Fibroblast of skin of left quadriceps (primary cell): ENCODE measurements at places on chromosomes 1 and 21.

GRCh38 chr1:218472885-218473284 lies 127.7 kb downstream of the TGFB2 start:
- no peak for DNase-seq

GRCh38 chr1:53651356-53651755 lies 87.6 kb downstream of the GLIS1 start:
- DNase-seq, result no peak

DNA sequence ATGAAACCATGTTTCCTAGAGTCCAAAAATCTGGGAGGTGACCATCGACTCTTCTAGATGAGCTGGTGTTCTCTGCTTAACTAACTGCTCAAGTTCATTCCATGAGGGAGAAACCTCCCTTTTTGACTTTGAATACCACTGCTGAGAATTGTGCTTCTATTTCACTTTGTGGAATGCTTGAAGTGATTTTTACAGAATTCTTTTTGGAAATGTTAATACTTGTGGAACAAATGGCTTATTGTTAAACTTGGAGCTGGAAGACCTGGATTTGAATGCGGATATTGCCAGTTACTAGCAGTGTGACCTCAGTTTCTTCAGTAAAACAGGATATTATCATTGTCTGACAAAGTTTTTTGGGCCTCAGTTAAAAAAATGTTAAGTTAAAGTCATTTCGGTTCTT lies 36.5 kb upstream of the APP start:
- no peak for DNase-seq

GRCh38 chr21:15159382-15160020 lies 94.7 kb upstream of the NRIP1 start:
- no peak for DNase-seq

- DNase-seq, result no peak
These were observed 2.3 kb upstream of the MAP3K6 start for GRCh38 chr1:27368869-27369582.

- DNase-seq, result no peak
These were observed 528.7 kb upstream of the PLXNA2 start for GRCh38 chr1:208772891-208773290.

GRCh38 chr1:50084389-50084788 lies 24.3 kb upstream of the ELAVL4 start:
- DNase-seq, result no peak

DNA sequence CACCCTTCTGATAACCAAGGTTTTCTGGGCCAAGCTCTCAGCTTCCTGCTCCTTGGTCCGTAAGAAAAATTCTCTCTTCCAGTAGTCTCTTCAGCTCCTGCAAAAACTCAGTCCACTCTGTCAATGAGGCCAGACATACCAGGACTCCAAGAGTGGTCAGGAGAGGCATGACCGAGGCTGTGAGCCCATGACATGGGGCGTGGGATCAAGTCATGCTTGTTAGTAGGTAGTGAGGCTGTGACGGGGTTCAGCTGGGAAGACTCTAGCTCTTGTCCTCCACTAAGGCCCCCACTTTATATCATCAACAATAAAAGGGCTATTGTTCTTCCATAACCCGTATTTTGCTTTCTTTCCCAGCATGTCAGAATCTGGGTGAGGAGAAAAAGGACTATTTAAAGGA lies 10.1 kb upstream of the HCRTR1 start:
- no peak for DNase-seq

DNA sequence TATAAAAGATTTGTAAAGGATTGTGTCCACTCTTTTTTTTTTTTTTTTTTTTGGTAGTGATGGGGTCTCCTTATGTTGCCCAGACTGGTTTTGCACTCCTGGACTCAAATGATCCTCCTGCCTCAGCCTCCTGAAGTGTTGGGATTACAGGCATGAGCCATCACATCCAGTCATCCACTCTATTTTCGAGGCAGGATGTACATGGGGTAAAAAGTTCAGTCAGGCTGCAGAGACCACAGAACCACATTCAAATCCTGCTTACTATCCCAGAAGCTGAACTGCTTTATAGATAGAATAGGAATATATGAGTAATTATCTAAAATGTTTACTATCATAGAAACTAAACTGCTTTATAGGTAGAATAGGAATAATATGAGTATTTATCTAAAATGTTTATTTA lies 26.0 kb upstream of the KCNK2 start:
- DNase-seq, result no peak

GRCh38 chr1:198417039-198417438 lies 123.4 kb downstream of the ATP6V1G3 start:
- no peak for DNase-seq

- no peak for DNase-seq
These were observed 32.3 kb downstream of the RAB3GAP2 start for GRCh38 chr1:220239966-220240365.

- DNase-seq, result no peak
These were observed 30.4 kb downstream of the TRIM11 start for GRCh38 chr1:228376262-228376628.

GRCh38 chr1:229033480-229033879 lies 237.4 kb upstream of the RAB4A start:
- no peak for DNase-seq

DNA sequence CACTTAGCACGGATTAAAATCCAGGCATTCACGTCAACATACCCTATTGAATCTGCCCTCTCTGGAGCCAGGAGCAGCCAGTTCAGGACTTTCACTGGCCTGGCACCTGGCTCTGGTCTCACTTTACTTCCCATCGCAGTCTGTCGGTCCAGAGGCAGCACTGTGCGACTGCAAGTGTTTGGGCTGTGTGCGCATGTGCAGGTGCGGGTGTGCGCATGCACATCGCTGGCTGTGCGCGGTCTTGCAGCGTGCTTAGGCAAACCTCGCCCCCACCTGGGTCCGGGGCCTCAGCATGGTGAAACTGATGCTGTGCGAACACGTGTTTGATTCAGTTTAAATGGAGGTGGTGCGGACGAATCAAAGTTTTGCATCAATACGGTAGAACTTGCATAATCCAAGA lies 38.0 kb downstream of the ATF3 start:
- DNase-seq, result no peak

DNA sequence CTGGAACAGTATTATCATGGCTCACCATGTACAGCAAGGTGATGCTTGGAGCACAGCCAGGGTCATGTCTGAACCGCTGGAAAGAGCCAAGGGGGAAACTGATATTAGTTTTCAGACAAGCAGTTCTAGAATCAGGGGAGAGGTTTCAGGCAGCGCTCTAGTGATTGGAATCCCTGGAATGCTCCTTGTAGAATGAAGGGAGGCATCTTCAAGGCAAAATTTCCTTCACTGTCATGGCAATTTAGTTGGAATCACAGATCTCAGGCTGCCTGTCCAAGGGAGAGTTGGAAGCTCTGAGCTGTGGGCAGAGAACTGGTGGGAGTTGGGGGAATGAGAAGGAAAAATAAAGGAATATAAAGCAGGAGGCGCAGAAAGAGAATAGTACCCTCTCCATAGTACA lies 737.1 kb downstream of the PTPRU start:
- no peak for DNase-seq

DNA sequence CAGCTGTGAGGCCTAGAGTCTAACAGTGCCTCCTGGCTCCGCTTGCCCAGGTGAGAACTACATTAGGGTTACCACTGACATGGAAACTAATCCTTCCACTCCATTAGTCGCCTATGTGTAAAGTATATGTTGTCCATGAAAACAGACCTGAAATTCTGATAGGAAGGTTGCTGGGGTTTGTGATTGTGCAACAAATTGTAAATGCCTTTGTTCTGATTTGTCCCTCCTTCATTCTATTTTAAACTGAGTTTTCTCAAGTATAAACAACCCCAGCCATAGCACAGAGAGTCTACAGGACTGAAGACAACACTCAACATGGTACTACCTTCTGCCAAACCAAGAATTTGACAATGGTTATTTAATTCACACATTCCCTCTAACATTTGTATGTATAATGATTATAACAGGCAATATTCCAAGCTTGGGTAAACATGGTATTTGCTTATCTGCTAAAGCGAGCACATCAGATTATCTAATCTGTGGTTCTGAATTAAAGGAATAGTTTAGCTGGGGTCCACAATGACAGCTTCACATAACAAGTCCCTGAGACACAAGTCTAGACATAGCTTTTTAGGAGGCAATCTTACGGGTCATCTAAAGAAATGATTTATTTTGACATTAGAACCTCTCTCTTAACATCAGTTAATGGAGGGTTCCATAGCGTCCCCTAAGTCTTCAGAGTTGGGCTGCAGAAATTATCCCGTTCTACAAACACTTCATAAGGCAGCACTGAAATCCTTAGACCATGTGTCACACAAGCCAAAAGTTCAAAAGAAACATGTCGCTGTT lies 633.0 kb downstream of the SMYD3 start:
- no peak for DNase-seq

DNA sequence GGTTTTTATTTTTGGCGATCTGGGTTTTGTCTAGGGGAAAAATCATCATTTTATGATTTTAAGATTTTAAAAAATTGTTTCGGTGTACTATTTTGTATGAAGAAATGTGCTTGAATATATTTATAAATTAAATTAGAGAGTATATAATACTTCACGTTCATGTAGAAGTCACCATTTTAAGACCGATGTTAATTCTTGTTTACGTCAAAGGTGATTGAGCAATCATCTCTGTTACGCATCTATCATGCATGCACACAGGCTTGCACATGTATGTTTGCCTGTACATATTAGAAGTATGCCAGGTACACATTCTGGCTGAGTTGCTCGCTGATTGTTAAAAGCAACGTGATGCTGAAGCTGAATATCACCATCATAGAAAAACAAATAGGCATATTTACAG lies 54.7 kb downstream of the DYRK1A start:
- DNase-seq, result no peak

DNA sequence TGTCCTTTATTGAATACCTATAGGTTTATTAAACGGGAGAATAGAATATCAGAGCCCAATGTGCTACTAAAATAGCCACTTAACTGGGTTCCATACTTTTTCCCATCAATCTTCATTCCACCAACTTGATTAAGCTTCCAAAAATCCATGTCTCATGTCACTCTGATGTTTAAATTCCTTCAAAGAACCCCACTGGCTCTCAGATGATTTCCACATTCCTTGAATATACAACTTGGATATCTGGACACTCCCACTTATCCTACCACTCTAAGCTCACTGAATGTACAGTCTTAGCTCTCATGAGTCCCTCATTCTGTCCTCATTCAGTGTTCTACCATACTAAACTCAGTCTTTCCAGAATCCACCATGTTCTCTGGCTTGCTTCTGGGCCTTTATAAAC lies 21.1 kb downstream of the COL11A1 start:
- DNase-seq, result no peak

DNA sequence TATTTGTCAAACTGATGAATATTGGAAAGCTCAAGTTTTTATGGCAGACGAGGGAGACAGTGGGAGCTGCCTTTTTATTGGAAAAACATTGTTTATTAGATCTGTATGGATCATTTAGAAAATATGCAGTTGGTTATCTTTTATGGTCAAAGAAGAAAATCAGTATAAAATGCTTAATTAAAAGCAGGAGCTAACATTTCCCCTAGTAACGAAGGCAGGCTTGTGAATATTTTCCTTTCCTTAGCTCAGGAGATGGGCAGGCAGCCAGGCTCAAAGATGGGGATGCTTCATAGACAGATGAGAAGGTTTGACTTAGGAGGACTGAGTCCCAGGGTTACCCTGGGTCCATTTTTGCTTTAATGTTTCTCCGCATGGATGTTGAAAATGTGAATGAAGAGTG lies 26.0 kb downstream of the ROR1 start:
- peak; percentile 92 for DNase-seq

- no peak for DNase-seq
These were observed 302.8 kb upstream of the VAMP3 start for GRCh38 chr1:7468248-7468647.

GRCh38 chr1:59556398-59556797 lies 258.4 kb upstream of the HOOK1 start:
- no peak for DNase-seq

DNA sequence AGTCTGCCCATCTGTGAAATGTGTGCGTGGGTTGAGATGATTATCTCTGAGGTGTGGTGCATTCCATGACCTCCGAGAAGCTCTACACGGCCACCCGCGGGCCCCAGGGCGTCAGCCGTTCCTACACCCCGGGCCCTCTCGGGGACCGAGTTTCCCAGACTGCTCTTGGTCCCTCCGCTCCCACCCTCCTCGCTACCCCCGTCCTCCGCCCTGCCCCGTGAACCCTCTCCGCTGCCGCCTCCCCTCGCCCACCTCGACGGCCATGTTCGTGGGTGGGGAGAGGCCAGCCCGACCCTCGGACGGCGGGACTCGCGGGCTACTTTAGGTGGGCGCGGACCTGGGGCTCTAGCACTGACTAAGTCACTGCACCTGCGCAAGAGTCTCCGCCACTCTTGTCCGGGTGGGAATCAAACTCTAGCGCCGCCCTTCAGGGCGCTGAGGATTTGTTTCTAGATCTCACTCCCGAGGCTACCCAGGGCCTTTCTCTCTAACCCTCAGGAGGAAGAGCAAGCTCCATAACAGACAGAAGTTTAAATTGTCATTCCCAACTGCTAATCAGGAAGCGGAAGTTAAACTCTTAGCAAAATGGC lies 47.7 kb upstream of the VWA5B1 start:
- DNase-seq, result no peak

DNA sequence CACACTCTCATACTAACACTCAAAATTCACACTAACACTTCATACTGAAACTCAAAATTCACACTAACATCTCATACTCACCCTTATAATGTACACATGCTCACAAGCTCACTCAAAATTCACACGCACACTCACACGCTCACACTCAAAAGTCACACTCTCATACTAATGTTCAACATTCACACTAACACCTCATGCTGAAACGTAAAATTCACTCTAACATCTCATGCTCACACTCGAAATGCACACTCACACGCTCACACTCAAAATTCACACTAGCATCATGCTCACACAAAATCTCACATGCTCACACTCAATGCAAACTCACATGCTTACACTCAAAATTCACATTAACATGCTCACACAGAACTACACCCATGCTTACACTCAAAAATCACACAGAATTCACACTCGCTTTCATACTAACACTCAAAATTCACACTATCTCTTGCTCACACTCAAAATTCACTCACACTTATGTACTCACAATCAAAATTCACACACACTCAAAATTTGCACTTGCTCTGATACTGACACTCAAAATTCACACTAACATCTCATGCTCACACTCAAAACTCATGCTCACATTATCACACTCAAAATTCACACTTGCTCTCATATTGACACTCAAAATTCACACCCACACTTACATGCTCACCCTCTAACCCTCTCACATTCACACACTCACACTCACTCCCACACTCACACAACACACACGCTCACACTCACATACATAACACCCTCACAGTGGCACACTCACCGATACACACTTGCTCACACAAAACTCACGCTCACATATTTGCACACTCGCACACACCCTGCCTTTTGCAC lies 264.4 kb upstream of the VAMP3 start:
- DNase-seq, result no peak

DNA sequence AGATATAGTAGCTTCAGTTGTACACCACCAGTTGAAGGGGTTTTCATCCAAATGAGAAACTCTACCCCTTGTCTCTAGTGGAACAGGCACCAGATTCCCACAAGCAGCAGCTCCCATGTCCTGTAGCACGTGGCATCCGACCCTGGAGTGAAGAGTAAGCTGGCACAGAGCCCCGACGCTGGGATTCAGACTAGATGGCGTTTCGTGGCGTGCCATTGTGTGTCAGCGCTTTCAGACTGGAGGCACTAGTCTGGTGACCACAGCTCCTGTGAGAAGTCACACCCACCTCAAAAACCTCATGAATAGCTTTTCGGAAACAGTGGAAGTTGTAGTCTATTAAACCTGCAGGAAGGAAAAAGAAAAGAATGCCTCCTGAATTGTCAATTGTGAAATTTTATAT lies 20.2 kb downstream of the RRAGC start:
- DNase-seq, result no peak

GRCh38 chr1:115679141-115679611 lies 37.4 kb downstream of the VANGL1 start:
- DNase-seq, result peak; percentile 18
